Stimulated activated CD8-positive, alpha-beta memory T cell treated with anti-CD3 and anti-CD28 coated beads, Interleukin-7, amount 100 ng/mL, for 1 hour (primary cell): ENCODE measurements at places on chromosomes 2 and 18.

- DNase-seq, result no peak
Measured at GRCh38 chr2:75561566-75562512, 1.1 kb upstream of the EVA1A start.

GRCh38 chr18:69215161-69215560 is 185.5 kb upstream of the DOK6 start:
- no peak for DNase-seq

GRCh38 chr18:13366541-13366940 is 148.0 kb downstream of the LDLRAD4 start:
- DNase-seq, result no peak

DNA sequence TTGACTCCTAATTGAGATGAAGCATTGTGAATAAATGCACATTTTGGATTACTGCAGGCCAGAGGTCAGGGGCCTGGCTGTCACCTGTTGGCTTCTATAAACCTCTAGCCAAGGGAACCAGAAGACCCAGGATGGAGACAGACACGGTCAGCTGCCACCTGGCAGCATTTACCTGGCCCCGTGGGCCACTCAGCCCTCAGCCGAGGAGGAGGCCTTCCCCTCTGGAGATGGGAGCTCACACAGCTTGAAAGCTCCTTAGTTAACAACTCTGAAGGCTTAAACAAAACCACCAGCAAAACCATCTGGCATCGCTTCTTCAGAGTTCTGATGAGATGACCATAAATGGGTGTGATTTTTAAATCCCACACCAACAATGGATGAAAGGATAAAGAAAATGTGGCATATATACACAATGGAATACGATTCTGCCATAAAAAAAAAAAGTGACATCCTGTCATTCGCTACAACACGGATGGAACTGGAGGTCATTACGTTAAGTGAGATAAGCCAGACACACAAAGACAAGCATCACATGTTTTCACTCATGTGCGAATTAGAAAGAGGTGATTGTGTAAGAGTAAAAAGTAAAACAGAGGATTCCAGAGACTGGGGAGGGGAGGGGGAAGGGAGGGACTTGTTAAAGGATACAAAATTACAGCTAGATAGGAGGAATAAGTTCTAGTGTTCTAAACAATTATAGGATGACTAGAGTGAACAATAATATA is 218.4 kb downstream of the TMEM163 start:
- DNase-seq, result no peak

DNA sequence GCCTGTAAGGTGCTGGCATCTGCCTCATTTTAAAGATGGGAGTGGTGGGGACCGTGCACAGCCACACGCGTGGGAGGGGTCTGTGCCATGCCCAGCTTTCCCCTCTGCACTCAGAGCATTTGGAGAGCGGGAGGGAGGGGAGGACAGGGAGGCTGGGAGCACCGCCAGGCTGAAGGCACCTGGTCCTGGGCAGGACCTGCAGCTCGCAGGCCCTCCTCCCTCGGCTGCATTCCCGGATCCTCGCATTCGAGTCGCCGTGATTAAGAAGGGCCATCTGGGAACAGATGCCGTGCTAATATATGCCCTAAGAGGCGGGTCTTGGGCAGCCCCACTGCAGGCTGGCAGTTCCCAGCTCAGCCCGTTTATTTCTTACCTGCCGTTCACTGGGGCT is 84.0 kb downstream of the PTGR3 start:
- no peak for DNase-seq

- DNase-seq, result no peak
Measured at GRCh38 chr18:58224425-58224750, 180.4 kb downstream of the NEDD4L start.

GRCh38 chr2:118122594-118123281 is 34.5 kb downstream of the INSIG2 start:
- no peak for DNase-seq

DNA sequence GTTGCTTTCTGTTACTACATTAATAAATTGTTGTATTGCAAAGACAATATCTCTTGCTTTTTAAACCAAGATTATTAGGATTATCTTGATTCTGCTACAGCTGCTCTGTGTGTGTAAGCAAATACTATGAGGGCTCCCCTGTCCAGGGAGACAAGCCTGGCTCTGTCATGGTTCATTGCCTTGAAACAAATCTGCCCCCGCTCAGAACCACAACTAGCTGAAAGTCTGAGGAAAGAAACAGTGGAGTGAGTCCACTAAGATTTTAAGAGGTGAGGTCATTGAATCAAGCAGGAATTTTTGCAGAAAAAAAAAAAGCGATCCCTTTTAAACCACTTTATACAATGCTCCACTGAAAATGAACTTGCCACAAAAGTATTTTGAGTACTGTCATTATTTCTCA is 30.8 kb upstream of the LRRTM4 start:
- DNase-seq, result no peak

DNA sequence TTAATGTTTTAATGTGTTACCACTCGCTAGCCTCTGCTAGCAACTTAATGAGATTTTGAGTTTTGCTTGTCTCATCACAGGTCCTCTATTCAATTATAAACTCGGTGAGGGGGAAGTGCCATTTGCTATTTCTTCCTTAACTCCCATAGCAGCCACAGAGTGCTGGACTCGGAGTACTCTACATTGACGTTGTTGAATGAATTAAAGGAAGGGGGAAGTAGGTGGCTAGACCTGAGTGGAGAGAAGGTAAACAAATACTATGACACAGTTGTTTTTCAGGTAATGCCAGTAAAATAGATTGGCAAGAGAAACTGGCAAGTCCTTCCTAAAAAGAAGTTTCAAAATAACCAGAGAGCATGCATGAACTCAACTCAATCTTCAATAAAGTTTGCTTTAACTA is 339.3 kb downstream of the HRH4 start:
- DNase-seq, result no peak

DNA sequence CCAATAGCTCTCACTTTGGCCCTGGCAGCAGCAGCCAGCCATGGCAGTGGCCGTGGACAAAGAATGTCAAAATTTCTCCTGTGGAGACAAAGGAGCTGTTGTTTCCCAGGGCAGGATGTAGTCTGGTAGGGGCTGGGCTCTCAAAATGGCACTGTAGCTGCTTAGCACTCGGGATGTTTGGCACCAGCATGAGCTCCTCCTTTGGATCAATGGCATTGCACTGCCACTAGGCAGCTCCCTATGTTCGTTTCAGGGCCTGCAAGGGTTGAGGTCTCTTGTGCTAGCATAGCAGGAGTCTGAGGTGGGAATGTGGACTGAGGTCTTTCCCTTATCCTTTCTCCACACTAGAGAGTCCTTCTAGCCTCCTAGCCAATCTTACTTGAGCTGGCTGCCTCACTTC is 948.8 kb upstream of the FAM98A start:
- DNase-seq, result no peak

- DNase-seq, result no peak
Measured at GRCh38 chr2:200618590-200619021, 32.8 kb downstream of the AOX1 start.

- no peak for DNase-seq
Measured at GRCh38 chr2:40746191-40746590, 294.3 kb upstream of the SLC8A1 start.

- no peak for DNase-seq
Measured at GRCh38 chr2:121004359-121004758, 268.7 kb downstream of the GLI2 start.

DNA sequence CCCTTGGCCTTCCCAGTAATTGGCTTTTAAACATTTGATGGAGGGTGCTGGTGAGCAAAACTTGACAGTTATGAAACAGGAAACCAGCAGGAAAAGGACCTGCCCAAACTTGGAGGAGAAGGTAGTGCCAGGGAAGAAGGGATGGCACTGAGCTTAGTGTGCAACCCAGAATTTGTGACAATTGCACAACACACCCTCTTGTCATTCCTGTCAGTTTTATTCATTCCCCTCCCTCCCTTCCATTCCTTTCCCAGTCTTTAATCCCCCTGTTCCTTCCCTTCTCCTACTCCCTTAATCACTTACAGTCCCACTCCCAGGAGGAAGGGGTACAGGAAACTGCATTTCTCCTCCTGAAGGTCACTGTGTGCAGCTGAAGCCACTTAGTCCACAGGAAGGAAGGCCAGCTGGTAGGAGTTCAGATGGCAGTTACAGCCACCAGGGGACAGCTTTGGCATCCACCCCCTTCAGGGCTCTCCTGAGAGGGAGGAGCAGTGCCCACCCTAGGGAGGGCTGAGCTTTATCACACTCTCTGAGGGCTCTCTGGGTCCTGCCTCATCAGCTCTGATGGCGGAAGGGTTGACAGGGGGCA is 24.0 kb upstream of the SIGLEC15 start:
- no peak for DNase-seq

DNA sequence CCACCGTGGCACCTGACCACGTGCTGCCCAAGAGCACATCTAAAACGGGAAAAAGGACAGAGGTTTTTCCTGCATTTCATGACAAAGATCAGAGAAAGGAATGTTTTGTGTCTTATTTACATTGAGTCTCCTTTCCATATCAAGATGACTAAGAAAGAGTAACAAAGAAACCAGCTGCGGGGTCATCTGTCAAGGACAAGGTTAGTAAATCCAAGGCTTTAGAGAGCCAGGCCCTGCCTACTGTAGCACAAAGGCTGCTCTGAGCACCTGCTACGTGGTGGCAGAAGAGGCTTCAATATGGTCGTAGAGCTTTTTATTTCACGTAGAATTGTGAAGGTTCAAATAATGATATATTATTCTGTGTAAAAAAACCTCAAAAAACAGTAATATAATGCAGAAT is 51.0 kb downstream of the PRELID3A start:
- no peak for DNase-seq

- no peak for DNase-seq
Measured at GRCh38 chr2:17263570-17263968, 254.7 kb downstream of the RAD51AP2 start.

DNA sequence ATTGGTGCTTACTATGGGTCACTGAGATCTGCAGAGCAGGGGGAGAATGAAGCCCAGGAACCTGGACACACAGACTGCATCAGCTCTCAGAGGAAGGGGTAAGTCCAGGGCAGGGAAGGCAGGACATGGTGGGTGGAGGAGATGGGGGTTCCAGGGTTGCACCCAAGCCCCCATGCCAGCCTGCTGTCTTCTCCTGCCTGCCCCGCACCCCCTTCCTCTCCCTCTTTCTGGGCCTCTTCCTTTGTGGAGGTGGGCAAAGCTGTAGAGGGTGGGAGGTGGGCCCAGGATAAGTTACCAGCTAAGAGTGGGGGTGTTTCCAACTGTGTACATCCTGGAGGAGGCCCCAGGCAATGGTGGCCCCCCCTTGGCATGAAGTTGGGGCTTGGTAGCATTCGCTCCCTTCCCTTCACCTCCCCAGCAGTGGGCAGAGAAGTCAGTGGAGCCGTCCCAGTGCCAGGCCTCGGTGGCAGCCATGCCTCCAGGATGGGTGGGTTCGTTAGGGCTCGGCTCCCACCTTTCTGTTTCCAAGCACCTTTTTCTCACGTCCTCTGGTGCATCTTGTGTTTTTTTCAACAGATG is 132.2 kb downstream of the CLIP4 start:
- no peak for DNase-seq

DNA sequence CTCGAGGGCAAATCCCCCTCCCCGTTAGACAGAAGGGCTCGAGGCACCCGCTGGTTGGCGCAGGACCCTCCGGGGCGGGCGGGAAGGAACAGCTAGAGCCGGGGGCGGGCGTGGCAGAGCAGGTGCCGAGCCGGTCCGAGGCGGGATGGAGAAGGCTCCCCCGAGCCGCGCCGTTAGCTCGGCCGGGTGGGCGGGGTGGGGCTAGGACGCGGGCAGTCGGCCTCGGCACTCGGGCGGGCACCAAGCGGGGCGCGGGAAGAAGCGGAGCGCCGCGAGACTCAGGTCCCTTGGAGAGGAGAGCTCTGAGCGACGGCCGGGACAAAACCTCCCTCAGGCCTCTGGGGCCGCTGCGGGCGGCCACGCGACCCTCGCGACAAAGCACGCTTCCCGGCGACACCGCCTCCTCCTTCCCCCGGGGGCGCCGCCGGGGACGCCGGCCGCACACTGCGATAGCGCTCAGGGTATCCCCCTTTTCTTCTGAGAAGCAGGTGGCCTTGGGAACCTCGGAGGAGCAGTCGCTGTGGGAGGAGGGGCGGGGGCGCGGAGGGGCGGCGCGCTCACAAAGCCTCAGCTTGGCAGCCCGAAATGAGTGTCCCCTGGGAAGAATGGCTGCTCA is 721 bp downstream of the FHOD3 start:
- no peak for DNase-seq

- DNase-seq, result no peak
Measured at GRCh38 chr18:42178376-42179080, 223.5 kb downstream of the PIK3C3 start.

DNA sequence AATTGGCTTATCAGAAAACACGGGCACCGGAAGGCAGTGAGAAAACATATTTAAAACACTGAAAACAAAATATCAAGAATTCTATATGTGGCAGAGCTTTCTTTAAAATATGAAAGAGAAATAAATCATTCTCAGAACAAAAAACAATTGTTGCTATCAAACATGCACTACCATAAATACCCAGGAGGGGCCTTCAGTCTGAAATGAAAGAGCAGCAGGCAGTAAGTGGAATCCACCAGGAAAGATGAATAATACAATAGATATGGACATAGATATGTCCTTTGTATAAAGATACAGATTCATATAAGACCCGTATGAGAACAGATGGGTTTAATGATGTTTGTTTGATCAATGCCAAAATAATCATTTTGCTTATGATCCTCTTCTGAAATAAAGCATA is 142.0 kb downstream of the TMEM18 start:
- DNase-seq, result no peak

- DNase-seq, result no peak
Measured at GRCh38 chr18:42047721-42048120, 92.7 kb downstream of the PIK3C3 start.

GRCh38 chr2:132740081-132740720 is 70.2 kb upstream of the LYPD1 start:
- DNase-seq, result no peak

DNA sequence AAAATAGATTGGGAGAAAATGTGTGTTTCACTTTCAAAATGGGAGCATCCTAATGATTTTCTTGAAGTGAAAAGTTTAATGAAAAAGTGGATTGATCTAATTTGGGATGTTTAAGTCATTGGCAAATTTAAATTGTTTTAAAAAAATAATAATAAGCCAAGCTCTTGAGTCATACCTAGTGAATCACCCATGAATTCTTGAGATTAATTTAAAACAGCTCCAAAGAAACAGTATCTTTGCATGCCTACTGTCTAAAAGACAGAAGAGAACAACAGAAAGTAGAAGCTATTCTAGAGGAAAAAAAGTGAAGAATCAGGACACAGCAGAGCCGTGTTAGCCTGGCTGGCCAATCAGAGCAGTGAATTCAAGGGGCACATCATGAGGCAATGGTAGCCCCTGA is 7.7 kb downstream of the ACVR1C start:
- no peak for DNase-seq

DNA sequence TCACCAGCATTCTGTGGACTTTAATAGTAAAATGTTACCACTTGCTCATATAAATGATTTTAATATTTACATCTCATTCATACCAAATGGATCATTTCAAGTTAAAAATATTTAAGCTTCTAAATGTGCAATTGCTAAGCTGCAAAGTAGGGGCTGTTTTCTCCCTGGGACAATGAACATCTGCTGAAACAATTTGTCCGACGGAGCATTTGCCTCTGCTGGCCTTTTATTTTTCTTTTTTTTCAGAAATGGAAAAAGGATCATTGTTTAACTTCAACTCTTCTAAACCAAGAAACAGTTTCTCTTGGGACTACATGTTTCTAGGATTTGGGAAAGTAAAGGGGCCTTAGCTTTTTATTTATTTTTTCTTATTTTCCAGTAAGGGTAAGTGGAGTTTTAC is 43.8 kb upstream of the ITPRID2 start:
- DNase-seq, result no peak
